ENCODE measurements at places on chromosomes 13 and 19. TPM values are rescaled to one million over a fixed set of nuclear protein-coding genes. Genes with fewer than 3 reads are reported as not detected.

C1QTNF9B gene
- 1.1 TPM for polyA plus RNA-seq

ZNF547 gene
- 8.2 TPM for polyA plus RNA-seq

SLITRK6 gene
- 48.1 TPM for polyA plus RNA-seq

RDH13 gene
- 12.4 TPM for polyA plus RNA-seq

FFAR3 gene
- 0.31 TPM for polyA plus RNA-seq

ZNF575 gene
- 1.8 TPM for polyA plus RNA-seq

PLPP2 gene
- polyA plus RNA-seq: 5.8 TPM

SPACA6 gene
- 15.7 TPM for polyA plus RNA-seq

IZUMO1 gene
- 1.3 TPM for polyA plus RNA-seq

ADGRE1 gene
- 0.24 TPM for polyA plus RNA-seq

ZNF610 gene
- 11.3 TPM for polyA plus RNA-seq

CEACAM4 gene
- polyA plus RNA-seq: not detected

CBY2 gene
- not detected for polyA plus RNA-seq

RDH8 gene
- polyA plus RNA-seq: not detected

SIGLEC5 gene
- polyA plus RNA-seq: 0.50 TPM

RNF225 gene
- polyA plus RNA-seq: not detected

GJB6 gene
- polyA plus RNA-seq: 1.3 TPM

C2CD4C gene
- polyA plus RNA-seq: 1.1 TPM

SMIM44 gene
- not detected for polyA plus RNA-seq

SLC7A9 gene
- 1.4 TPM for polyA plus RNA-seq

ZNF99 gene
- 0.35 TPM for polyA plus RNA-seq

ZNF91 gene
- 62.8 TPM for polyA plus RNA-seq

GPR12 gene
- 0.06 TPM for polyA plus RNA-seq

FGF21 gene
- polyA plus RNA-seq: not detected

RGCC gene
- 164 TPM for polyA plus RNA-seq
